ENCODE measurements at places on chromosomes 16 and 17.

GRCh38 chr17:4594931-4595684, 10.8 kb downstream of the SMTNL2 start:
- DNase-seq = no peak

GRCh38 chr17:7174603-7175326, 4.4 kb downstream of the ASGR1 start:
- DNase-seq = no peak

DNA sequence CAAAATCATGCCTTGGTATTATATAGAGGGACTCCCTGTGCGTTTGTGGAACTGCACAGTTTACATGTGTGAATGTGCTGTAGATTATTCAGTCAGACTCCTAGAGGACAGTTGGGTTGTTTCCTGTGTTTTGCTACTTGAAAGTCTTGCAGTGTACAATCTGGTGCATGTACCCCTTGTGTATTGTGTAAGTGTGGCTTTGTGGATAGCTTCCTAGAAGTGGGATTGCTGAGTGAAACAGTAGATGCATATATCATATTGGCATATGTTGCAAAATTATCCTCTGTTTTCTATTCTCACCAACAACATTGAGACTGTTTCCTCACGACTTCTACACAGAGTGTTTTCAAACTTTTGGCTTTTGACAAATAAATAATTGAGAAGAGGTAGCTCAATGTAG, 263.7 kb downstream of the MAP2K6 start:
- no peak for DNase-seq

GRCh38 chr16:23709536-23709935, 3.5 kb downstream of the ERN2 start:
- DNase-seq = no peak

- DNase-seq = no peak
These were observed 183.5 kb upstream of the ZFHX3 start for GRCh38 chr16:73231379-73231778.

DNA sequence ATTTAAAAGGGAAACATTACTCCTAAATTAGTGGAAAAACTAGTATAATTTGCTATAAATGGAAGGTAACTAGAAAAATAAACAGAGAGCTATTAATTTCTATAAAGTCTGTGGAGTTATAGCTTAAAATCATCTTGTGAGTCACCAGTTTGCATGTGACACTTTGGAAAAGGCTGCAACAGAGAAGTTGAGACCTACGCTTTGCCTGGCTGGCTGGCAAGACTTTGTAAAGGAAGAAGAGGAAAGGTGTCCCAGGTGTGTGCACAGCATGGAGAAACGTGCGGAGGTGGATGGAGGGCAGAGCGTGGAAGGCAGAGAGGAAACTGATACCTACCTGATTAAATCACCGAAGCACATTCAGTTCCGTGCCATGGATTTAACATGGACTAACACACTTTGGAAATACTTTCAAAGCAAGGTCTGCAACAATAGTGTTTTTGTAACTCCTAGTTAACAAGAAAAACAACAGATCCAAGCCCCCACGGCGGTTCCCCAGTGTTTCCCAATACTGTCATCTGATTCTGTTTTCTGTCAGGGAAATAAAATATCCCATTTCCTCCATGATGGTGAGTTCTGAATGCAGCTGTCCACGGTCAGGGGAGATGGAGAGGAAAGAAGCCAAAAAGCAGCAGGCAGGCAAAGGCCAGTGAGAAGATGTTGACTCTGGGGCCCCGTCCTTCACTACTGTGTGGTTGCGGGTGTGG, 134.8 kb downstream of the XYLT1 start:
- DNase-seq = no peak

DNA sequence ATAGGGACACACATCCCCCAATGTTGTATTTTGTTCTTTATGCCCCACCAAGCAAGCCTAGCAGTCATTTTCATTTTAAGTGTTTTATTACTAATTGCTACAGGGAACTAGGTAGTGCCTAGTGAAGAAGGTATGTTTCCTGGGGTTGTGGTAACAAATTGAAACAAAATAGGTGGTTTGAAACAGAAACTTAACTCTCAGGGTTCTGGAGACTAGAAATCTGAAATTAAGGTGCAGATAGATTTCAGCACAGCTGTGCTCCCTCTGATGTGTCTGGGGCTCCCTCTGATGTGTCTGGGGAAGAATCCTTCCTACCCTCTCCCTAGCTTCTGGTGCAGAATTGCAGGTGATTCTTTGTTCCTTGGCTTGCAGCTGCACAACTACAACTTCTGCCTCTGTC, 390.1 kb downstream of the ZFHX3 start:
- no peak for DNase-seq

- no peak for DNase-seq
These were observed 8.9 kb upstream of the TMEM220 start for GRCh38 chr17:10738521-10739258.

DNA sequence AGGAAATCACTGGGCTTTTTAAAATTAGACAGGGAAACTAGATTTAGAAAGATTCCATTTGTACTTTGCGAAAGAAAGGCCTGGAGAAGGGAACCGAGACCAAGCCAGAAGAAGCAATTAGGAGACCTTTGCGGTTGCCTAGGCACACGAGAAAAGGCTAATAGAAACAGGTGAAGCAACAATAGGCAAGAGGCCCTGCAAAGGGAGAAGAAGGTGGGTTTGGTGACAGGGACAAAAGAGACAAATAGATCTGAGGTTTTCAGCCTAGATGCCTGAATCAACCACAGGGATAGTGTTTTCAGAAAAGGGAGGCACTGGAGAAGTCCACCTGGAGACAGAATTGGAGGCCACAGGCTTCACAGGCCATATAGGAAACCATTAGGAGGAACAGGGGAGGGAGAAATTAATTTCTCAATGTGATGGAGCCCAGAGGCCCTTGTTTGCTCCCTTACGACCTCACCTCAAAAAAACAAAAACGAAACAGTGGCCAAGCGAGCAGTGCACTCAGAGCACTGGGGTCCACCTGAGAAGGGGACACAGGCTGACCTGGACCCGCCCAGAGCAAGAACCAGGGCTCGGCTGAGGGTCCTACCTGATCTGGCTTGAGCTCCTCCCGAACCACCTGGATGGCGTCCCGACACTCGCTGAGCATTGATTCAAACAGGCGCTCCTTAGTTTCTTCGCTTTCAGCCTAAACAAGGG, 22.3 kb downstream of the SRP68 start:
- no peak for DNase-seq

GRCh38 chr17:62794666-62794971, 13.5 kb downstream of the MARCHF10 start:
- DNase-seq = no peak

DNA sequence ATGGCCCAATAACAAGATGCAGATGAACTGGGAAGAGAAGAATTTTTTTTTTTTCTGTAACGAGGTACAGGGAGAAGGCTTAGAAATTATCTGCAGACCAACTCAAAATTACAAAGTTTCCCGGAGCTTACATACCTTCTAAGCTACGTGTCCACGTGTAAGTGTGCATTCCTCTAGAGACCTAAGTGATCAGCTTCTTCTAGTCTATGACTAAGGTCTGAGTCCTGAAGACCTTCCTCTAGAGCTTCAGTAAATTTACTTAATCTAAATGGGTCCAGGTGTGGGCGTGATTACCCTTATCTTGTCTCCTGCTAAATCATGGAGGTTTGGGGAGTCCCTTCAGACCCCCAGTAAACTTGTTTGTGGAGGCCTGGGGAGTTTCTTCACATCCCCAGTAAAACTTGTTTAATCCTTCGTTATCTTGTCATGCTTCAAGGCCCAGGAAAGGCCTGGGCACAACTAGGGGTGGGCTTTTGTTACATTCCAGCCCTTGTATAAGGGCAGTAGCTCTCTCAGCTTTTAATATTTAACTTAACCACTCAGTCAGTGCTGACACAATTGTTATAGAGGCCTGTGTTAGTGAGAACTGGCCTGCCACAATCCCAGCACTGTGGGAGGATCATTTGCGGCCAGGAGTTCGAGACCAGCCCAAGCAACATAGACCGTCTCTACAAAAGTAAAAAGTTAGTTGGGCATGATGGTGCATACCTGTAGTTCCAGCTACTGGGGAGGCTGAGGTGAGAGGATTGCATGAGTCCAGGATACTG, 342.3 kb downstream of the SNX29 start:
- no peak for DNase-seq

DNA sequence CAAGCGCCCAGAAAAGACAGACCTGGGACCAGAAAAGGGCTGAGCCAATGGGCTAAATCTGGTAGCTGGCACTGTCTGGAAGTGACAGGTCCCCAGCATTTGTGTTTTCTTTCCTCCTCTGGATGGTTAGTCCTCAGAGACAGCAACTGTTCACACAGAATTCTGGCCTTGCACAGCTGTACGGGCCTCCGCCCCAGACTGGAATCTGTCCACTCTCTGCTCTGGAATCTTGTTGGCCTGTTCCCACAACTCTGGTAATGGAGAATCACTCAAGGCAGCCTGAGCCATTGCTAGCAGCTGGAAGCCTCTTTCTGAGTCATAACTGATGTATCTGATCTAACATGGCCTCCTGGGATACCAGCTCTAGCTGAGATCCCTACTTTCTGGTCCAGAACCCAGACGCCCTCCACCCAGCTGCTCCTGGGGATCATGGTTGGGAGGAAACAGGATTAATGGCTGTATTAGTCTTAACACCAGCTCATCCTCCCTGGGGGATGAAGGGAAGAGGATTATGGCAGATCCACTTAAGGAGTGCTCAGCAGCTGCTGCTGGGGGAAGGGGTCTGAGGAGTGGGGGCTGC, 9.1 kb downstream of the ZNF668 start:
- peak; percentile 92 for DNase-seq

- DNase-seq = no peak
These were observed 60.4 kb downstream of the PGS1 start for GRCh38 chr17:78438694-78439325.

- DNase-seq = peak; percentile 10
These were observed at the start of gene RNF213 for GRCh38 chr17:80260791-80261158. Gene RNF213 (plus strand): TSS chr17:80260852. CDS start chr17:80263682, 2,830 bp downstream.

GRCh38 chr17:46875849-46876352, 24.5 kb downstream of the WNT9B start:
- no peak for DNase-seq

GRCh38 chr17:17141860-17142552, 64.1 kb downstream of the PLD6 start:
- no peak for DNase-seq

DNA sequence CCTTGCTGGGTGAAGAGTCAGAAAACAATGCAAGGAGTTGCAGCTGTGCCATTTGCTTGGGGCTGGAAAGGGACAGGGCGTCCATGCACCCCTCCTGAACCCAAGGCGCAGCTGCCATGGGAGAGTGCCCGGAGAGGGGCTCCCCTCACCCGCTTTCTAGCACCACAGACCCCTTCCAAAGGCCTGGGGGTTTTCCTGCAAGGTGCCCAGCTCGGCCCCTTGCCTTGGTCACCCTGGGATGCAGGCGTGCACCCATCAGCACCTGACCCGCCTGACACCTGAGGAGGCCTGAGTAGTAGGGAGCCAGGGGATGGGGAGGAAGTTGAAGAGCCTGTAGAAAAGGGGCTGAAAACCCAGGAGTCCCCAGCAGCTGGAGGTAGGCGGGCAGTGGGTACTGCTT, 30.3 kb downstream of the TMEM186 start:
- no peak for DNase-seq

DNA sequence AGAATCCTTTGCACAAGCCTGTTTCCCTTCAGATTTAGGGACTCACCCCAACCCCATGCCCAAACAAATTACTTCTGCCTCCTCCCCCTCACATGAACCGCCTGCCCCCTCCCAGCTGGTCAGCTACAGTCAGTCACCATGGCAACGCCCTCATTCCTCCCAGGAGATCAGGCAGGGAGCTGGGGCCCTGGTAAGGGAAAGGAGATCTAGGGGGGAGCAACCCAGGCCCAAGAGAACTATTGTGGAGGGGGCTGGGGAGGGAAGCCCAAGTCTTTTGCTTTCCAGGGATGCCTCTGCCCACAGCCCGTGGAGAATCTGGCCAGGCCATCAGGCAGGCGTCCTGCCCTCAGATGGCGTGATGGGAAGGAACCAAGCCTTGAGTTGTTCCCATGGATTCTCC, 2.8 kb downstream of the FAM171A2 start:
- no peak for DNase-seq

DNA sequence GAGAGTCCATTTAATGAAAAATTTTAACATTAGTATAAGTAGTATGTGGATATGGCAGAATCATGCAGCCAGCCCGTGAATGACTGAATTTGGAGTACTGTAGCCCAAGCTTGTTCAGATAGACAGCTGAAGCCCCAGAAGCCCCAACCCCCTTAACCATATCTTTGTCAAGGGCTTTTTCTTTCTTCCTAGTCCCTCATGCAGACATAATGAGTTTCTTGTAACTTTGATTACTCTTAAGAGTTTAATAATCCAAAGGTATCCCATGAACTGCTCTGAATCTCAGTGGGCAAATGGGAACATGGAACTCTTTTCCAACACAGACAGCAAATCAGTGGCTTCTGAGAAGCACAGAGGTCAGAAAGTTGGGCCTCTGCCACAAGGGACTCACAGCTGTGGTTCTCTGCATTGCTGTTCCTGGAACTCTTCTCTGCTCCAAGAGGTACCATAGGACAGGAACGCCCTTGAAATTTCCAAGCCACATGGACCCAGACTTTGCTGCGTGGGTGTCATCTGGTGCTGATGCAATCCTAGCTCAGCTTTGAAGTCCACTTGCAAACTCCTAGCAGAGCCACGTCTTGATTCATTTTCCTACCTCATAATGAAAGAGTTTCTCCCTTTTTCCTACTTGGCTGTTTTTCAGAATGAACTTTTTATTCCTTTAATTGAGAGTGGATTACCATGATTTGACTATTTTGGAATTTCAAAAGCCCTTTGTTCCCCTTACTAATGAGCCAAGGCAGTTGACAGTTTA, 18.1 kb downstream of the LYRM1 start:
- peak; percentile 70 for DNase-seq

DNA sequence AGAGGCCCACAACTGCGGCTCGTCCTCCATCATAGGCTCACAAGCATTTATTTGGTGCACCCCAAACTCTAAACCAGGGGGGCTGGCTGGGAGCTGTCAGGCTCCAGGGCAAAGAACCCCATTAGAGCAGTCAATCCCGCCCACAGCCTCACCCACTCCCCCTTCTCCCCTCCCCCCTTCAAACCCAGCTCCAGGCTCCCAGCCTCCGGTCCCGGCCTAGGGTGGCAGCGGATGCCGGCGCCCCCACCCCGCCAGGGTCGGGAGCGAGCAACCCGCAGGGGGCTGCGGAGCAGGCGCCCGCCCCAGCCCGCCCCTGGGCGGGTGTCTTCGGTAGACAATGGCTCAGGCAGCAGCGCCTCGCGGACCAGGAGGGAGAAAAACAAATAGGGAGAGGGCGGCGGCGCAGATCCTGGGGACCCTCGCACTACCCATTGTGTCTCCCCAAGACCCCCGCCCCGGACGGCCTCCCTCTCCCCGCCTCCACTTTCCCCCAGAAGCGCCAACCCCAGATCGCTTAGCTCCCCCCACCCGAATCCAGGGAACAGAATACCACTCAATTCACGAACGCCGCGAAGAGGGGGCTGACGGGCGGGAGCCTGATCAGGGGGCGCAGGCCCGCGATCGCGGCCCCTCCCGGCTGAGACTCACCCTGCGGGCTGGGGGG, 572 bp downstream of the FAM171A2 start:
- DNase-seq = no peak

Data from GM04504 (cell line).